ENCODE measurements at places on chromosomes 6 and 20.

GRCh38 chr6:110064744-110065524 lies 86.8 kb downstream of the GPR6 start:
- no peak for DNase-seq

- peak; percentile 84 for DNase-seq
Observed at GRCh38 chr6:44245912-44246662, 814 bp upstream of the HSP90AB1 start.

- no peak for DNase-seq
Observed at GRCh38 chr20:23285536-23285935, 65.1 kb upstream of the NXT1 start.

DNA sequence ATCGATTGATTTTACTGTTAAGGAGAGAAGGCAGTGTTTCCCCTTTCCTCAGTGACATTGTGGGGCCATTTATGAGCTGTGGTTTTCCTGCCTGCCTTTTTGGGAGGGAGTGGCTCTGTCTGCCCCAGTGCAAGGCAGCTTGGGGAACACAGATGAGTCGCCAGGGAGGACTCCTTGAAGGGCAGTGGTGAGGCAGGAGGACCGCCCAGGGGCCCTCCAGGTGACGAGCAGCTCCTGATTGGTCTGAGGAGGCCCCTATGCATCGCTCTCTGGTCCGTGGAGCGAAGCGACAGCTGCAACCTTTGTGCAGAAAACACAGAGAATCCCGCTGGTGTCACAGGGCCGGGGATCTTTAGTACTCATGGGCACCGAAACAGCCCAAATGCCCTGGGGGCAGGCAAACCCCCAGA lies 100.3 kb downstream of the TMEM242 start:
- DNase-seq, result no peak

DNA sequence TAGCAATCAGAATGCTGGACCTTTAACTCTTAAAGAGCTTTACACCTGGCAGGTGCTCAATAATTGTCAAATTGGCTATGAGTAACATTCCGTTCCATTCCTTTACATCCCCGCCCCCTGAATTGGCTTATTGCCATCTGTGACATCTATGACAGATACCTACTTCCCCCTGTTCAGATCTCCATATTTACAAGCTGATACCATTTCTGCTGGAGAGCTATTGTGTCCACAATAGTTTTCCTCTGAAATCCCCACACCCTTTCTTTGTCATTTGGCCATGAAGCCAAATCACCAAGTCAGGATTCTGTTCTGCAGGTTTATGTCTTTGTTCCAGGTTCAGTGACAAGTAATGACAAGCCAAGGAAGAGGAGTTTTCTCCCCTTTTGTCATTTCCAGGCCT lies 3.2 kb downstream of the CDH26 start:
- DNase-seq, result no peak

All from CD8-positive, alpha-beta memory T cell (primary cell).